ENCODE measurements at places on chromosomes 2 and 18. TPM values are rescaled to one million over a fixed set of nuclear protein-coding genes. Genes with fewer than 3 reads are reported as not detected.

ST8SIA5 gene
- total RNA-seq, result not detected

VWA3B gene
- total RNA-seq, result 0.16 TPM

LRPPRC gene
- 49.0 TPM for total RNA-seq

LTBP1 gene
- total RNA-seq, result 836 TPM

CRYGC gene
- not detected for total RNA-seq

MEP1B gene
- total RNA-seq, result not detected

PCARE gene
- not detected for total RNA-seq

CYRIA gene
- total RNA-seq, result 1.7 TPM

ANKRD53 gene
- total RNA-seq, result 1.7 TPM

UGT1A10 gene
- total RNA-seq, result not detected

AOX1 gene
- total RNA-seq, result 19.4 TPM

UBXN4 gene
- total RNA-seq, result 61.6 TPM

FBXO11 gene
- total RNA-seq, result 47.3 TPM

CDH20 gene
- not detected for total RNA-seq

FLACC1 gene
- 0.43 TPM for total RNA-seq

NTSR2 gene
- total RNA-seq, result not detected

SPDYA gene
- 1.3 TPM for total RNA-seq

MREG gene
- 1.6 TPM for total RNA-seq

TUBA3E gene
- not detected for total RNA-seq

PAIP2B gene
- 0.63 TPM for total RNA-seq

MC5R gene
- total RNA-seq, result not detected

MAIP1 gene
- 21.3 TPM for total RNA-seq

CENPA gene
- total RNA-seq, result 1.6 TPM

IL36G gene
- total RNA-seq, result not detected

SEC11C gene
- total RNA-seq, result 7.1 TPM

ARHGAP15 gene
- not detected for total RNA-seq

XDH gene
- total RNA-seq, result 0.17 TPM

ATF2 gene
- total RNA-seq, result 40.4 TPM

CHAC2 gene
- total RNA-seq, result 0.09 TPM

TMEM182 gene
- 2.1 TPM for total RNA-seq

C2orf72 gene
- total RNA-seq, result not detected

NT5C1B gene
- not detected for total RNA-seq

CPO gene
- total RNA-seq, result 0.17 TPM

FOXD4L1 gene
- under 0.01 TPM for total RNA-seq

CHRND gene
- total RNA-seq, result not detected

OBSL1 gene
- 54.0 TPM for total RNA-seq

NCK2 gene
- total RNA-seq, result 16.5 TPM

MC2R gene
- total RNA-seq, result not detected

SOX11 gene
- total RNA-seq, result not detected

ANKRD30B gene
- total RNA-seq, result not detected

PLEKHH2 gene
- total RNA-seq, result 4.4 TPM

UGT1A8 gene
- total RNA-seq, result not detected

GPR39 gene
- 0.86 TPM for total RNA-seq

KLHL30 gene
- total RNA-seq, result 0.09 TPM

CRYBA2 gene
- total RNA-seq, result not detected

DLGAP1 gene
- total RNA-seq, result 0.34 TPM

TTC31 gene
- total RNA-seq, result 9.1 TPM

BMP10 gene
- not detected for total RNA-seq

ABCG8 gene
- total RNA-seq, result not detected

RBM44 gene
- total RNA-seq, result 0.16 TPM

ANKRD44 gene
- total RNA-seq, result 9.4 TPM

GKN2 gene
- not detected for total RNA-seq

Data from bronchial smooth muscle cell (primary cell).